ENCODE measurements at places on chromosomes 5 and 9.

- no peak for DNase-seq
These were observed at the start of gene TPM2 for GRCh38 chr9:35689542-35690293. Gene TPM2 (minus strand): TSS chr9:35689925. CDS start chr9:35689817, 108 bp downstream.

GRCh38 chr5:76351577-76351976, 51.5 kb upstream of the IQGAP2 start:
- DNase-seq, result no peak

DNA sequence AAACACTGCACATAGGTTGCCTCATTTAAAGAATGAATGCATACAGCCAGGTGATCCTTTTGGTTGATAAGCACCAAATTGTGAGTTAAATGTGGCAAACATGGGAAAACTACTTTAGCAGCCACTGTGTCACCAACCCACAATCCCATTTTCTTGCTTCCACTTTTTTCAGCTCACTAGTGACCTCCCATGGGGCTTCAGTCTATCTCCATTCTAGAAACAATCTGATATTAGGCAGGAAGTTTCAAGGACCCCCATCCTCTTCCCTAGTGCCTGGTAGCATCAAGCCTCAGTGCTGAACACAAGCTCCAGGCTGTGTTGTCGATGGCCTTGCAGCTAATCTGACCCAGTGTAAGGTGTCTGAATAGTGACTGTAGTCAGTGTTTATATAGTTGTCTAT, 66.2 kb downstream of the PLPPR1 start:
- DNase-seq, result no peak

DNA sequence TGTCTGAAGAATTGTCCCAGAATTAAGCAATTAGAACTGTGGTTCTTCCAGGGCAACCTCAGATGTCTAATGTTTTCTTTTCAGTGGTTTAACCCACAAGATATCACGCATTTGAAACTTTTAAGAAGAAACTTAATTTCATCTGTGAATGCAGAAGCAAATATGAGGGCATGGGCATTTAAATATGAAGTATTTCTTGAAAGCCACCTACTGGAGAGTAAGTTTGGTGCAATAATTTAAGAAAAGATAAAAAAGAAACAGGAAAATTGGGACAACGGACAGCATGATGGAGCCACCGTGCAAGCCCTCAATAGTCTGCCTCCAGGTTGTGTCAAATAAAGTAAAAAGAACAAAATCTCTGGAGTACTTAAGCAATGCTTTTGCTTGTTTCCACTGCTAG, 1.2 kb upstream of the CAPSL start:
- no peak for DNase-seq
